ENCODE measurements at places on chromosomes 11 and 22. TPM values are rescaled to one million over a fixed set of nuclear protein-coding genes. Genes with fewer than 3 reads are reported as not detected.

ZNF214 gene
- total RNA-seq: 0.38 TPM

RFPL3 gene
- total RNA-seq: not detected

IGLL1 gene
- total RNA-seq: not detected

MYOD1 gene
- not detected for total RNA-seq

DNA sequence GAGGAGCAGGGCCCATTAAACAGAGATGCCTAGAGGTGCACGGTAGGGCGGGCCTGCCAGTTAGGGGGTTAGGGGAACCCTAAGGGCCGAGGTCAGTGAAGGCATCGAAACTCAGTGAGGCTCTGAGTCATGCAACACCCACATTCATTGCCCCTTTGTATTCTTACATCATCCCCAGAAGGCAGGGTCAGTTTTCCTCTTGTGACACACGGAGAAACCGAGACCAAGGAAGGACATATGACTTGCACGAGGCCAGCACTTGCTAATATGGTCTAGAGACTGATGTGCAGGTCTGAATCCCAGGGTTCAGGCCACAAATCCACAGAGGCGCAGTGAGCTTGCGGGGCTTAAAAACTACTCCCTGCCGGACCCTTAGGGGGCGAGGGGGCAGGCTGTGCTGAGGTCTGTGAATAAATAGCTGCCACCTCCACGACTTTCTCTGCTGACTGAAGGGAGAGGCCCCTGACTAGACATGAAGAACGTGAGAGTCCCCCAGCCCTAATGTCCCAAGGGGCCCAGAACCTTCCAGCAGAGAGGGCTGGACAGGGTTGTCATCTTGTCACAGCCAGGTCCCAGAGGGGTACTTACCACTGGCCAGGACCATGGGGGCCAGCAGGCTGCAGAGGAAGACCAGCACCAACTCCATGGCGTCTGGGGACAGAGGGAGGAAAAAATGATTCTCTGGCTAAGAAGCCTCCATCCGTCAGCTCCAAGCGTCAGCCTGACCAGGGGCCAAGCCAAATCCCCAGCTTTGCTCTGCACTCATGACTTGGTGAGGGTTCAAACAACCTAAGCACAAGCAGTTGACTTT lies 17.8 kb upstream of the FXYD2 start:
- DNase-seq: no peak

- no peak for DNase-seq
Measured at GRCh38 chr22:46971099-46971763, 208.8 kb downstream of the TBC1D22A start.

GRCh38 chr22:46844606-46845210 lies 82.3 kb downstream of the TBC1D22A start:
- no peak for DNase-seq

GRCh38 chr11:85694385-85694980 lies 8.5 kb upstream of the CCDC89 start:
- DNase-seq: peak; percentile 1

GRCh38 chr11:1778141-1778911 lies 14.6 kb upstream of the CTSD start:
- no peak for DNase-seq

GRCh38 chr11:102268985-102269470 lies 48.3 kb upstream of the BIRC3 start:
- no peak for DNase-seq

Measured in dermis microvascular lymphatic vessel endothelial cell (primary cell).